ENCODE measurements at places on chromosomes 13 and 19.

DNA sequence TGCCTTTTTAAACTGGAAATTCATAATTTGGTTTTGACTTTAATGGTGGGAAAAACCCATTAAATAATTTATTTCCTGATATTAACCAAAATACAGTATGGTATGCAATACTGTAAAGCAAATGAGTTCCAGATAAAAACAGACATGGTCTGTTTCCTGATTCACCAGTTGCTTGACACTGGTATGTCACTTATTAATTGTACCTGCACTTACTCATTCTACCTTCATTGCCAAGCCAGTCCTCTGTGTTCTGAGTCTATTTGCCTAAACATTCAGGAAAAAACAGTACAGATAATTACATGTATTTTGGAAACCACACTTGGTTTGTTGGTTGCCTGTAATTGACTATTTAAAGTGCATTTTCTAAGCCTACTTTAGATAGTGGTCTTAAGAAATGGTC is 159.3 kb downstream of the TNFRSF19 start:
- no peak for DNase-seq

DNA sequence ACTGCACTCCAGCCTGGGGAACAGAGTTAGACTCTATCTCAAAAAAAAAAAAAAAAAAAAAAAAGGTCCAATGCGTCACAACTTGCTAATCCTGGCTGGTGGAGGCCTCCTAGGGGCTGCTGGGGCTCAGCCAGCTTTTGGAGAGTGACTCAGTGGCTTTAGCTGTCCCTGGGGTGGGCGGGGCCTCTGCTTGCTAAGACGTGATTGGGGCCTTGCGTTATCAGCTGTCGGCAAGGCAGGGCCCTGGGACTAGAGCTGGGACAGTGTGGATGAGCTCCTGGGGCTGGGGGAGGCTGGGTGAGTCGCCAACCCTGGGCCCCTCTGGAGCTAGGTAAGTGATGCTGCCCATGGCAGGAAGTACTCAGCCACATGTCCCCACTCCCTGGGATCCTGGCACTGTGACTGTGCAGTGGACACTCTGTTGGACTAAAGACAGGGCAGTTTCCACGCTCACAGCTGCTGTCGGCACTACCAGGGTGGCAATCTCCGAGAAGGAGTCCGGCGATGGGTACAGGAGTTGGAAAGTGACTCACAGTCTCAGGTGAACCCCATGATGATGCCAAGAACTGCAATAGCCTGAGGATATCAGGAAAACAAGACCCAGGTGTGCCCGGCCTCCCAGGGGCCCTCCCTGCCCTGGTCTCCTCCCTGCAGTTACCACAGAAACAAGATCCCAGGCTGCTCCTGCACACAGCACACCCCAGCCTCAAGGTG is 32.2 kb downstream of the F2RL3 start:
- no peak for DNase-seq

DNA sequence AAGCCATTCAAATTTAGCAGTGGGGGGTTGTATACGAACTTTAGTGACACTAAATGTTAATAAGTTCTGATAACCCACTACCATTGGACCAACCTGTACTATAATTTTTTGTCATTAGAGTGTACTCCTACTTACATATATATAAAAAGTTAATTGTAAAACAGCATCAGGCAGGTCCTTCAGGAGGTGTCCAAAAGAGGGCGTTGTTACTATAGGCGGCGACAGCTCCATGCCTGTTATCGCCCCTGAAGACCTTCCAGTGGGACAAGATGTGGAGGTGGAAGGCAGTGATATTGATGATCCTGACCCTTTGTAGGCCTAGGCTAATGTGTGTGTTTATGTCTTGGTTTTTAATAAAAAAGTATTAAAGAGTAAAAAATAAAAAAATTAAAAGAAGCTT is 27.5 kb downstream of the SPRYD7 start:
- no peak for DNase-seq

DNA sequence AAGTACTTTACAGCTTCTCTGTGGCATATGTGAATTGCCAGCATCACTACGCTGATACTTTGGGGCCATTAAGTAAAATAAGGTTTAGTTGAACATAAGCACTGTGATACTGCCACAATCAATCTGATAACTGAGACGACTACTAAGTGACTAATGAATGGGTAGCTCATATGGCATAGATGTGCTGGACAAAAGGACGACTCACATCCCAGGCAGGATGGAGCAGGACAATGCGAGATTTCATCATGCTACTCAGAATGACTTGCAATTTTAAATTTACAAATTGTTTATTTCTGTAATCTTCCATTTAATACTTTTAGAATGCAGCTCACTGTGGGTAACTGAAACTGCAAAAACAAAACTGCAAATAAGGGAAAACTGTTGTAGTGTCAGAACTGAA is 13.6 kb downstream of the CCDC122 start:
- no peak for DNase-seq

GRCh38 chr13:113883921-113884804 is 20.3 kb upstream of the GAS6 start:
- no peak for DNase-seq

- DNase-seq, result no peak
These were observed 206.8 kb downstream of the PCDH9 start for GRCh38 chr13:67023130-67023876.

DNA sequence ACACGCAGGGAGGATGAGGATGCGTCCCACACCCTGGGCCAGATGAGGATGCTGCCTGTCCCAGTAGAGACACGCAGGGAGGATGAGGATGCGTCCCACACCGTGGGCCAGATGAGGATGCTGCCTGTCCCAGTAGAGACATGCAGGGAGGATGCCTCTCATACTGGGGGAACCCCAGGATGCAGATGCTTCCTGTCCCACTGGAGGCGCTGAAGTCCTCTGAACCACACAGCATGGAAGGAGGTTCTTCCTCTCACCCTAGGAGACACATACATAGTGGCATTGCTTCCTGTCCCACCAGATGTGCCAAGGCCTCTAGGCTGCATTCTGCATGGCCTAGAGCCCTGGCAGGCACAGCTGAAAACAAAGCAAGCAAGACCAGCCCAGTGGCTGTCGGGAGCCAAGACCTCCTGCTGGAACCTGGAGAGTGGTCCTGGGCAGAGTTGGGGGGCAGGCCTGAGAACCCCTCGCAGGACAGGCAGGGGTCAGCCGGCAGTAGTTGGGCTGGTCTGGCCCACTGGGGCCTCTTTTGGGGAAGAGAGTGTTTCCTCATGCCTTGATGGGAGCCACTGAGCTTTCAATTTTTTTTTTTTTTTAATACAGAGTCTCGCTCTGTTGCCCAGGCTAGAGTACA is 4.3 kb downstream of the HPN start:
- DNase-seq, result peak; percentile 42

DNA sequence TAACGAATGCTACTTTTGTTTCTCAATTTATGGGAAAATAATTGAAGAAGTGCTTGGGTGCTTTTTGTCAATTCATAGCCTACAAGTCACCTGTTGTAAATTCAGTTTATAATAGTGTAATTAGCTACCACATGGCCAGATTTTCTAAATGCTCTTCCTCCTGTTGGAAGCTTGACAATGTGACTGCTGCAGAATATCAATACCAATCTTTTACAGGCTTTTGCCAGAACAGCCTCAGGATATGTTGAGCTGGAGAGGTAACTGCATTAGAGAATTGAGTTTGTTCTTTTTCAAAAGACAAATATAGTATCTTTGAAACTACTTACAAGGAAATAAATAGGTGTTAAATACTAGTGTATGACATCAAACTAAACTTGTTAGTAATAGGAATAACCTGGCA is 277.8 kb downstream of the POU4F1 start:
- no peak for DNase-seq

DNA sequence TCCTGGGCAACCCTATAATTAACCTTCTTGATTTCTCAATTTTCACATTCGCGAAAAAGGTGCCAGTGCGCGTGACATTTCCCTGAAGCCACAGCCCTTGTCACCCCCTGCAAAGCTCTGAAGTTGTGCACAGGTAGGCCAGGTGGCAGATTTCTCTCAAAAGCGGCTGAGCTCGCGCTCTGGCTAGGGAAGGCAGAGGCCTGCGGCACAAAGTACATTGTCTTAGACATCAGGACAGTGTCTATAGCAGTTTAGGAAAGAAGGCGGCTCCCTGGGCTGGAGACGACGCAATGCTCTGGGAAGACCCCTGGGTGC is 42.9 kb upstream of the ZNF14 start:
- DNase-seq, result no peak

GRCh38 chr19:50792272-50793250 is 2.3 kb downstream of the ACP4 start:
- DNase-seq, result no peak

- DNase-seq, result no peak
These were observed 174.3 kb downstream of the PTPRS start for GRCh38 chr19:5166262-5166661.

DNA sequence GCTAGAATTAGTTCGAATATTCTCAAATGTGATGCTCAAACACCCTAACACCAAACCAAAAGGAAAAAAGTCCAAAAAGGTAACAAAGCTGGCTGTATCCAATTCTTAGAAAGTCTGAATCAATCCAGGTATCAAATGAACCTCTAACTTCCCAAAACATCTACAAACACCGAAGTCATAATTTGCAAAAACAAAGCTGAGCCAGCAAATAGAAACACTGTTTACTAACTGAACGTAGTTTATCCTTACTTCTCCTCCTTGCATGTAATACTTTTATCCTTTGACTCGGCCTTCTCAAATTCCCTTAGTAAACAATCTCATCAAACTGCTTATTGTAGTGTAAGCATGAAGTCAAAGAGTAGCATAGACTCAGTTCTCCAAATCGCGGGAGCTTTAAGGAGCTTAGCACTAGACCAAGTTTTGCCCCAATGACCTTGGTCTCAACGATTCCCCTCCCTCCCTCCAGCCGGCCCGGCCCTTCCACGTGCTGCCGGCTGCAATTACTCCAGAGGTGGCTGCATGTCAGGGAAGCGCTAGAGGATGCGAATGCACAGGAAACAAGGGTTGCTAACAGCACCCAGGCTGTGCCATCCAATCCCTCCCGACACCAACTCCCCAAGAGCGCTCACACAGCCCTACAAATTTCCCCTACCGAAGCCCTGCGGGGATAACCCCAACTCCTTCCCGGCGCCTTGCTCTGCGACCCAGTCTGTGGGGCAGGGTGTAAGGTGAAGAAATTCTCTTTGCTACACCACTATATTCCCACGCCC is 693 bp downstream of the XPO4 start:
- DNase-seq, result no peak

DNA sequence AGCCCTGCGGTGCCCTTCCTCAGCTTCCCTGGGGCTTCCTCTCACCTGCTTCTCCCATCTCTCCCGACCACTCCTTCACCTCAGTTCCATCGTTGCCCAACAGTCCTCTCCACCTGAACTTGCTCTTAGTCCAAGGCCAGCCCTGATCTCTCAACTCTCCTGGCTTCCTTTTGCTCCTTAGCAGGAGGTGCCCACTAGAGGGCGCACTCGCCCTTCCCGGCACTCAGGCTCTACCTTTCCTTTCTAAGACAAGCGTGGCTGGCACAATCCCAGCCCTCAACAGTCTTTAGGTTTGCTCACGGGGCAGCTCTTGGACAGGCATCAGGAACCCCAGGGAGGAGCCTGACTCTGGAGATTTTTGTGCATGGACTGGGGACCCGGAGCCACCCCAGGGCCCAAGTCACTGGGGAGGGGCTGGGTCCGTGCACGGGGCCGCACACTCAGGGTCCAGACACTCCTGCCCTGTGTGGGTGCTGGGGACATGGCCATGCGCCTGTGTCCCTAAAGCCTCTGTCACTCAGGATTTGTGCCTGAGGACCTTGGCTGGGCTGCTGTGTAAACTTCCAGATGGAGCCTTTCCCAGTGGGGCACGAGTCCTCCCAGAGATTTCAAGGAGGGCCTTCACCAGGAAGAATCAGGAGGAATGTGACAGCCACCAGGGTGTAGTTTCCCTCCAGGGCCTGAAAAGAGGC is 12.1 kb upstream of the CEACAM8 start:
- DNase-seq, result peak; percentile 40

DNA sequence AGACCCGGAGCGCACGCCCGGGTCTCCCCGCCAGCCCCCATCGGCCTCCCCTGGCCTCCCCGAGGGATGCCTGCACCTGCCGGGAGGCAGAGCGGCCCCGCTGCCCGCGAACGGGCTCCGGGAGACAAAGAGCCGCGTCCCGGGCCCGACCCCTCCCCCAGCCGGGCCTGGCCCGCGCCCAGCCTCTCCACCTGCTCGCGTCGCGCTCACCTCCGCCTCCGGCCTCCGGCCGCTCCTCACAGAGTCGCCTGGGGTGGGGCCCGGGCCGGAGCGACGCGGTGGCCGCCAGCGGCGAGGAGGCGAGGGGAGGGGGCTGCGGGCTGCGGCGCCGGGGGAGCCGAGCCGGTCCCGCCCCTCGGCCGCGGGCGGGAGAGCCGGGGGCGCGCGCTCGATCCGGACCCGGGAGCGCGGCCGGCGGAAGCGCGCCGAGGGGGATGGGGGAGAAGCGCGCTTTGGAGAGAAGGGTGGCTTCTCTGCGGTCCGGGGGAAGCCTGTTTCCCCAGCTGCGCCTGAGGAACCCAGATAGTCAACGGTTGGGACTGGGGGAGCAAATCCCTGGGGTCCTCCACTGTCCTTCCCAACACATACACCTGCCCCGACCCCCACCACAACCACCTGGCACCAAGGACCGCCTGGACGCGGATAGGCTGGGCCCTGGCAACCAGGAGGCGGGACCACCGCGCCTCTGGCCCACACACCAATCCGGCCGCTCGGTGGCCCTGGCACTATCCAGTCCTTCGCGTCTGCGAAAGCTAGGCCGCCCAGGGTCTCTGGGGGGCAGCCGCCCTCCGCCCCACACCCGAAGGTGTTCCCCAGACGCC is at the start of gene PRR36:
Gene PRR36 (minus strand): TSS at position 315 of the 821 bp plus-strand sequence. CDS start 701 bp downstream, outside the sequence.
- no peak for DNase-seq

DNA sequence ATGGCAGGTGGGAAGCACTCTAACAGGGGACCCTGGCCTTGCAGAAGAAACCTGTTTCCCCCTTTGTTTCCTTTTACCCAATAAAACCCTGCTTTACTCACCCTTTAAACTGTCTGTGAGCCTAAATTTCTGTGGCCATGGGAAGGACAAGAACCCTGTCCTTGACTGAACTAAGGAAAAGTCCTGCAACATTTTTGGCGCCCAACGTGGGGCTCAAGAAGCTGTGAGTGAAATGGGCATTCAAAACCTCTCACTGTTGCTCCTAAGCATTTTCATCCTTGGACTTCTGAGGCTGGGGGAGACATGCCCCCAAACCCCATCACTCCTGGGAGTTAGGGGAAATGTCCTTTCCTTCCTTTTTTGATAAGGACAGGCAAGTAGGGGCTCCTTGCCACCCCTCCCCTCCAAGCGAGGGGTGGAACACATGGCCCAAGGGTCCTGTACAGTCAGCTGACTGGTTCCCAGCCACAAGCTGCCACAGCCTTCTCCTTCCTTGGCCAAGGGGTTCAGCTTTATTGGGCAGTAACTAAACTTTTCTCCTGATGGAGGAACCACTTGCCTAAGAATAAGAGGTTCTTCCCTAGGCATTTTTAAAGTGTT is 381.6 kb downstream of the KLF5 start:
- no peak for DNase-seq

- peak; percentile 84 for DNase-seq
These were observed 1.2 kb upstream of the EEF2 start for GRCh38 chr19:3986260-3987041.

Measured in CD4-positive, alpha-beta T cell treated with Interleukin-17A for 1 hour (primary cell).